DMS79 (cell line): ENCODE measurements at places on chromosomes 5 and 9.

DNA sequence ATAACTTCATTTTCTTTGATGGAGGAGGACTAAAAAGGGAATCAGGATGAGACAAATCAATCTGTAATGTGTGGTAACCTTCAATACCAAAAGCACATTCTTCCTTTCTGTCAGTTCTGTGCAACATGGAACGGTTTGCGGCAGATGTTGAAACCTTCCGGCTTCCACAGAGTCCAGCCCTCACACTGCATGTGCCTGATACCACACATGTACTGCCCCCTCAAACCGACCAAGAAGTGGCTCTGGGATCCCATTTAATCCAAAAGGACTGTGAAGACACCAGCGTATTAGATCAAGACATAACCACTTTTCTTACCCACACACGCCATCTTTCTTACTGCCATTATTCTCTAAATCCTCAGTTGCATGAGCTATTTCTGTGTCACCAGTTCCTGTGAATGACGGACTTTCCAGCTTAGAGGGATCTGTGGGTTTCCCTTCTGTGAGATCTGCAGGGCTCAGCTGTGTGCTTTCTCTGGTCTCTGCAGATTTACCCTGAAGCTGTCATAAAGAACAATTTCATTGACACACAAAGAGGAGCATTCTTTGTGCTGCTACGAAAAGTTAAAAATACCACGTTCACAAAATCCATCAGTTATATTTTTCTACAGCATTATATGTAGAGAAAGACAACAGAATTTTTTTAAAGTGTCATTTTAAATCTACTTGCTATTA lies 25.8 kb downstream of the NSUN2 start:
- no peak for DNase-seq

DNA sequence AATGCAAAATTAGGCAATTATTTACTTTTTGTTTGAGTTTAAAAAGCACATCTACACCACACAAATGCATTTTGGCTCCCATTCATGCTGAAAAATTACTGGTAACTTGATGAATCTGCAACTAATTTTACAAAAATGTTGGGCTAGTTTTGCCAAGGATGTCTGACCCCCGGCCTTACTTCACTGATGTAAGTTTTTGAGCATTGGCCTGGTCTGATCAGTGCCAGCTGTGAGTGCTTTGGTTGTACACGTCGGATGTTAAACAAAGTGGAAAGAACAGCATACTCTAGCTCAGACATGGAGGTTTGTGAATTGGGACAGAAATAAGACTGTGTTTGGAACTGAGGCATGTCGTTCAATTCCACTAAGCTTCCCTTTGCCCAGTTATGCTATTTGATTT lies 1044.2 kb downstream of the TLE4 start:
- no peak for DNase-seq

DNA sequence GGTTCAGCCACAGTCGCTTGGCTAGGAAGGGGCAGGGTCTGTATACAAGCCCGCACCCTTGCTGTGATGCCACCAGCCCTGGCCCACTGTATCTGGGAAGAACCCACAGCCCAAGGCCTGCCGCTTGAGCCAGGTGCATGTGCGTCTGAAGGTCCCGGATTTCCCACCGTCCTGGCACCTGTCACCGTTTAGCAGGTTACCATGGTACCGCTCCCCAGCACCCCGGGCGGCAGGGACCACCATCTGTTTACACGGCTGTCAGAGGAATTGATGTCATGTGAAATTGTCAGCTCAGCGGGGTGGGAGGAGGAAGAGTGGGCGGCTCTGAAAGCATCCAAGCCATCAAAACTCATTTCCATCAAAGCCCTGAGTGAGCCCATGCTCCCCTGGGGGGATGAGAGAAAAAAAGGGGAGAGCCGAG lies 92.7 kb downstream of the HRH2 start:
- no peak for DNase-seq

DNA sequence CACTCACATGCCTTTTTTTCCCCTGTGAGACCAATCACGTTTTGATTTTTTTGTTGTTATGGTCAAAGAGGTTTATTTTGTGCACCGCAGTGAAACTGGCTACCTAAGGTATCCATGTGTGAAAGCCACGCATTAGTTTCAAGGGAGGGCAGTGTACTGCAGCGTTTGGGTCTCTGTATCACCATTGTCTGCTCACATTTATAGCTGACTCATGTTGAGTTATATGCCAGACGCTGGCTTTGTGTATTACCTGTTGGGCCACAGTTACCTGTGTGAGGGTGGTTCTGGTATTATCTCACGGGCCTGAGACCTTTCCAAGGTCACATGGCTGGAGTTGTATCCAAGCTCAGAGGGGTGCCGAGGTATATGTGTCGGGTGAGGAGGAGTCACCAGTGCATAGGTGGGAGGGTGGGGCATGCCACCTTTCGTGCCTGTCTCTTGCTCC lies 75.8 kb downstream of the ARHGAP26 start:
- DNase-seq = no peak
